ENCODE measurements at places on chromosomes 3 and 15.

GRCh38 chr15:49423021-49423420 is at the start of gene FGF7:
Gene FGF7 (plus strand): TSS chr15:49423242. CDS start chr15:49424298, 1,056 bp downstream.
- DNase-seq = no peak

- no peak for DNase-seq
Measured at GRCh38 chr3:212432-212831, 15.9 kb downstream of the CHL1 start.

DNA sequence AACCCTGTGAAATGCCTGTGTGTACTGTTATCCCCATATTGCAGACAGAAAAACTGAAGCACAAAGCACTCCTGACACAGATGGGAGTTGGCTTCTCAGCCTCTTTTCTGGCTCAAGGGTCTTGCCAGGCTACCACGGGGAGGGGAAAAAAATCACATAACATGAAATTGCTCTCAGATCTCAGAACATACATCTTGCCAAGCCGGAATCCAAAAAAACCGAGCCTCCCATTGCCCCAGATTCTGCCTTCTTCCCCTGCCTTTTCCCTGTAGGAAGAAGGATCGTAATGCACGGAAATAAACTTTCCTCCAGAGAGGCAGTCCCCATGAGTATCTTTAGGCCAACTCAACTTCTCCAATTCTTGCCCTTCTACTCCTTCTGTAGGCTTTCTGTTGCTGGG is 16.6 kb upstream of the MRPS22 start:
- no peak for DNase-seq

DNA sequence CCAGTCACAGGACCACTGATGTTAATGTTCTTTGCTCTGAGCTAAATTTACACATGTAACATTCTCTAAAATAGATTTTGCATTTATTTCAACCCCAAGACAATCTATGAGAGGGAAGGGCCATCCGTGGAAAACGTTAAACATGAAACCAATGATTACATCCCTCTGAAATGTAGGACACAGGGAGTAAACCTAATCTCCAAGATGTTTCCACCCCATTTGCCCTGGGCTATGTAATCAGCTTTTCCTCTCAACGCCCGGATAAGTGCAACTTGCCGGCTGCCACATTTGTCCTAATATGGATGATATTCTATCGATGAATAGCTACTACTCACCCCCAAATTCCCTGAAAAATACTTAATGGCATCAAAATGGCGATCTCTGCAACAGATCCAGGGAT is 6.4 kb upstream of the FMN1 start:
- no peak for DNase-seq

DNA sequence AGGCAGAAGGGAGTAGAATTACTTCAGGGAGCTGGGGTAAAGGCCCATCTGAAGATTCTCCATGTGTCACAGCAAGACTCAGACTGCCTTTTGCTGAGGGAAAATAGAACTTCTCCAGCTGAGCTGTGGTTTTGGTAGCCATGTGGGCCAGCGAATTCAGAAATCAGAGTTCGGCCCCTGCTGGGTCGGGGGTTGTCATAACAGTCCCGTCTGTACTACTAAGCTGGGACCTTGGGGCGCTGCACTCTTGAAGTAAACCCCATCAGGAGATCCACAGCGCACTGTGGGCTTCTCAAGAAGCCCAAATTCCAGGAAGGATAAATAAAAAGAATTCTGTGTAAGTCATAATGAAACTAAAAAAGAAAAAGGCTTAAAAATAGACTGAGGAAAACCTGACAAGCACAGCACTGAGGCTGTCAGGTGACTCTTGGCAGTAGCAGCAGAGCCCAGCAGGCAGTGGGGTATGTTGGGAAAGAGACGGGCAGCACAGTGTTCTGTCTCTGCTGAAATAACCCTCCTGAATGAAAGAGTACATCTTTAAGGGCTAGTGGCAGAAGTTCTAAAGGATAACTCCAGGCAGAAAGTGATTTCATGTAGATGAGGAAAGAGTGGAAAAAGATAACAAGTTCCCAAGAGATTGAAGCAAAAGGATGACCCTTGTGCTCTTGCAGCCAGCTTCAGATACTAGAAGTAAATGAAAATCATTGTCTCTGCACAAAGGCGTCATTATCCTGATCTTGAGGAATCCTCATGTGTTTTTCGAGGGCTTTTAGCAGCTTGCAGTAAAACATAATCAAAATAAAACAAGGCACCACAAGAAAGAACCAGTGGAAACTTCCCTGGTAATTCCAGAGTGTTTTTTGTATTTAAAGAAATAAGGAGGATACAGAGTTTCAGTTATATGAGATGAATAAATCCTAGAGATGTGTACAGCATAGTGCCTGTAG is 74.5 kb downstream of the RAB7A start:
- DNase-seq = no peak

GRCh38 chr15:65773386-65774111 is 18.5 kb downstream of the DENND4A start:
- no peak for DNase-seq

GRCh38 chr15:39999538-40000200 is 39.3 kb downstream of the SRP14 start:
- DNase-seq = no peak

GRCh38 chr15:83100097-83100646 is 7.3 kb upstream of the TM6SF1 start:
- no peak for DNase-seq

GRCh38 chr15:39944726-39945125 is 10.8 kb downstream of the EIF2AK4 start:
- no peak for DNase-seq

DNA sequence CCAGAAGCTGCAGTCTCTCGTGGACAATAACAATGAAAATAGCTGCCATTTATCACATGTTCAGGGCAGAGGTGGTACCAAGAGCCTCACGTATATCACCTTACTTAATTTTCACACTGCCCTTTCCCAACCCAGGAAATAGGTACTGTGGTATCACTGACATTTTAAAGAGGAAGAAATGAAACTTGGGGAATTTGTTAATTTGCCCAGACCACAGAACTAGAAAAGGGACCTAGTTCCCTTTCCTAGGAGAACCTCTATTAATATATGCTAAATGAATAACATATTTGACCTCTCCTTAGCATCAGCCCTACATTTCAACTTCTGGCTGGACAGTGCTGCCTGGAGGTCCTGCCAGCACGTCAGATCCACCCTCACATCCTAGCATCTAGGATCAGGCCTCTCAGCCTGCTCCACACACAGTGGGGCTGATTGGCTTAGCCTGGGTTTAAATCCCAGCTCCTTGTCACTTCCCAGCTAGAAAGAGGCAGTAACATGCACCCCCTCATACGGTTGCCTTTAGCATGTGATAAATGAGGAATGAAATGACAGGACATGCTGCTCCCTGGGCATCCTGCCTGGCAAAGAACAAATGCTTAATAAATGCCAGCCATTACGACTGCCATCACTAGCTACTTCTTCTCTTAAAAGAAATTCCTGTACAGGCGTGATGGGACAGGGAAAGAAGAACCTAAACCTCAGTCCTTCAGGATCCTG is 95.1 kb upstream of the TNFAIP8L3 start:
- DNase-seq = no peak

DNA sequence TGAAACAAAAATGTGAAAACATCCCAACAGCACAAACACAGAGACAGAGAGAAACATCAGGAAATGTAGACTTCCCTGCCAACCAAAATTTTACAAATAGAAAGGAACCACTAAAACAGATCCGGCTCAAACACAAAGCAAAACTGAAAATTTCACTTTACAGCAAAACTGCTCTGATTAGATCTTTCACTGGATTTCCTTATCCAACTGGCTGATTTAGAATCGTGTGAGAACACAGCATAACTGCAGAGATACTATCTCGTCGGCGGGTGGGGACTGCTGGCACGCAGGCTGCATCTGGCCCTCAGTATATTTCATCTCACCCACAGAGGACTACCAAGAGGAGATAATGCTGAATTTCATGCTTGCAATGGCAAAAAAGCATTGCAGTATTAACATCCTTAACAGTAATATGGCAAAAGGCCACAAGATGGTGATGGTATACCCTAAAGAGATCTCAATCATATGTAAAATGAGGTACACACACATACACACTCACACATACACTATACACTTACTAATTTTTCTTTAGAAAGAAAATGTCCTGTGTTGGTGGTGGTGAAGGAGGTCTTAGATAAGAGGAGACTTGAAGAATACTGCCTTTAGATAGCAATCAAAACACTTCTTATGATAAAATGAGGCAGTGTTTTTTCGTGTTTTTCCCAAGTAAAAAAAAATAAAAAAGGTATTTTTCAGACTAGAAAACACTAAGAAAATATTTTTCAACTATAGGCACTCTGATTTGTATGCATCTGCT is 10.6 kb upstream of the LEO1 start:
- peak; percentile 81 for DNase-seq

GRCh38 chr3:32643354-32643753 is 41.6 kb upstream of the CNOT10 start:
- DNase-seq = no peak

DNA sequence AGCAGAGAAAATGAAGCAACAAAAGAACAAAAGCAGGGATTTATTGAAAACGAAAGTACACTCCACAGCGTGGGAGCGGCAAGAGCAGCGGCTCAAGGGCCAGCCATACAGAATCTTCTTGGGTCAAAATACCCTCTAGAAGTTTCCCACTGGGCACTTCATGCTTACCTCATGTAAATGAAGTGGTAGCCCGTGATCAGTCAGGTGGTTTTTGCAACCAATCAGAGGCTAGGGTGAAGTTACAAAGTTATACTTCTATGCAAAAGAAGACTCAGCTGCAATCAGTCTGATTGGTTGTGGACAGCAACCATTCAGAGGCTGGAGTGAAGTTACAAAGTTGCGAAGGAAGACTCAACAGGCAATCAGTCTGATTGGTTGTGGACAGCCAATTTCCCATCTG is 37.8 kb upstream of the TRH start:
- DNase-seq = peak; percentile 66

GRCh38 chr3:161939918-161940620 is 443.5 kb downstream of the OTOL1 start:
- DNase-seq = peak; percentile 4

- DNase-seq = no peak
Measured at GRCh38 chr15:68384451-68385239, 47.3 kb downstream of the ITGA11 start.

GRCh38 chr3:149402481-149402880 is 25.0 kb upstream of the TM4SF1 start:
- no peak for DNase-seq

GRCh38 chr3:42524751-42525150 is 22.3 kb downstream of the VIPR1 start:
- DNase-seq = no peak

DNA sequence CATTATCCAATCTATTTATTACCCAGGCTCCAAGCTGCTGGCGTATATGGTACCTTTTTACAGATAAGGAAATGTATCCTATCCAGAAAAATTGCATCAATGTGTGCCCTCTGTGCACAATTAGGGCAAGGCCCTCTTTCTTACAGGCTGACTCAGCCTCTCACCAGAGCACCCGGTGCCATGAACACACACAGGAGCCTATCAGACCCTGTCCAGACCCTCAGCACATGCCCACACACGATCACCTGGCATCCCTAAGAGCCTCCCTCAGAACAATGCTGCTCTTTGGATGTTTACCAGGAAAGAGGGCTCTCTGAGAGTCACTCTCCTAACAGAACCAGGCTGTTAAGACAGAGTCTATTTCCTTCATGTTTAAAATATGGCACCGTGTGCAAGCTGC is 460.0 kb upstream of the TBL1XR1 start:
- DNase-seq = no peak

All from CD4-positive, alpha-beta T cell treated with Interleukin-17A for 1 hour (primary cell).